NCI-H187 treated with DMSO at 0.1 percent for 48 hours (cell line): ENCODE measurements at places on chromosomes 7 and 10.

DNA sequence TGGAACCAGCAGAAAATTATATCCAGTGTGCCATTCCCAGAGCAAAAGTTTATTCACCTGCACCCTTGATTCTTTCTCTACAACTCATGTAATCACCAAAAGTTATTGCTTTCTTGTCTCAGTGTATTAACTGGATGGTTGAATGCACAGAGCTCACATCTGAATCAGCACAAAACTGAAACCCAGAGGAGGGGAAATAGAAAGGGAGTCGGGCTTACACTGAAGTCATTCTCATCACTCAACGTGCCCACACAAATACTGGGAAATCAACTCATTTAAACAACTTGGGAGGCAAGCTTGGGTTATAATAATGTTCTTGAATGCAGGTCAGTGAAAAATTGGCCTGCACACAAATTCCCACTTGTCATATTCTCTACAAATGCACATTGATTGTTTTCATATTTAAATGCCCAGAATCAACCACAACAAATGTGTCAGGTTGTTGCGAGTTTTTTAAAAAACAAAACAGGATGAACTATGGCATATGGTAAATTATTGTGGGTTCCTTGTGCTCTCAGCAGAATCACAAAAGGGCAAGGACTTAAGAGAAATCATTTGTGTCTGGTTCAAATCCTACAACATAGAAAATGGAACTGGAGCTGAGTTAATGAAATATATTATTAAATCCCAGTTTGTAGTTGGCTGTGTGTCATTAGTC lies 125.9 kb upstream of the NOBOX start:
- DNase-seq, result no peak

GRCh38 chr10:74120911-74121310 lies 29.7 kb downstream of the AP3M1 start:
- no peak for DNase-seq

DNA sequence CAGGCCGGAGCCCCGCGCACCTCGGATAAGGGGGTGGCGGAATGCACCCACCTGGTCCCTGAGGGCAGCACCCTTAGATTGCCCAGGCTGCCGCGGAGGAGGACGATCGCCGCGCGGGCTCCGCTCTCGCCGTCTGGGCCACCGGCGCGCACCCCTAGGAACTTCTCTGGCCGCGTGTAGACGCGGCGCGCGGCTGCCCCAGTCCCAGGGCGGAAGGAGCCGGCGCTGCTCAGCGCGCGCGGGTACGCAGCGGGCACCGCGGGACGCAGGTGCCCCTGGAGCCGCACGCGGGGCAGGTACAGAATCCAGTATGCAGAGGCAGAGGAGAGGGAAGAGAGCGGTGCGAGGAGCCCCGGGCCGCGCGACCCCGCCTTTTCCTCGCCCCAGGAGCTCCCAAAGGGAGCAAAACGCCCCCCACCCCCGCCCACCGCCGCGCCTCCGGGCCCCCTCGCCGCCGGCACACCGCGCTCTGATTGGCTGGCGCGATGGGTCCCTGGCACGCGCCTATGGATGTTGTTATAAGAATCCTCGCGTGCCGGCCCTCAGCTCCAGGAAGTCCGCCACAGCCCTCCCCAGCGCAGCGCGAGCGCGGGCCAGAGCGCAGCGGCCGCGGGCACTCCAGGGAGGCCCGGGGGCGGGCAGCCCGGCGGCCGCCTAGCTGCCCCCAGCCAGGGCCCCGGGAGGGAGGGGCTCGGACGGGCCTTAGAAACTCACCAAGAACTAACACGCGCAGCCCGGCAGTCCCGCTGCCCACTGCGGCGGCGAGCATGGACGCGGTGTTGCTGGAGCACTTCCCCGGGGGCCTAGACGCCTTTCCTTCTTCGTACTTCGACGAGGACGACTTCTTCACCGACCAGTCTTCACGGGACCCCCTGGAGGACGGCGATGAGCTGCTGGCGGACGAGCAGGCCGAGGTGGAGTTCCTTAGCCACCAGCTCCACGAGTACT lies at the start of gene PTF1A:
PTF1A (plus strand) TSS at position 549 of the 948 bp plus-strand sequence; CDS start at position 768, 219 bp downstream.
- DNase-seq, result no peak

DNA sequence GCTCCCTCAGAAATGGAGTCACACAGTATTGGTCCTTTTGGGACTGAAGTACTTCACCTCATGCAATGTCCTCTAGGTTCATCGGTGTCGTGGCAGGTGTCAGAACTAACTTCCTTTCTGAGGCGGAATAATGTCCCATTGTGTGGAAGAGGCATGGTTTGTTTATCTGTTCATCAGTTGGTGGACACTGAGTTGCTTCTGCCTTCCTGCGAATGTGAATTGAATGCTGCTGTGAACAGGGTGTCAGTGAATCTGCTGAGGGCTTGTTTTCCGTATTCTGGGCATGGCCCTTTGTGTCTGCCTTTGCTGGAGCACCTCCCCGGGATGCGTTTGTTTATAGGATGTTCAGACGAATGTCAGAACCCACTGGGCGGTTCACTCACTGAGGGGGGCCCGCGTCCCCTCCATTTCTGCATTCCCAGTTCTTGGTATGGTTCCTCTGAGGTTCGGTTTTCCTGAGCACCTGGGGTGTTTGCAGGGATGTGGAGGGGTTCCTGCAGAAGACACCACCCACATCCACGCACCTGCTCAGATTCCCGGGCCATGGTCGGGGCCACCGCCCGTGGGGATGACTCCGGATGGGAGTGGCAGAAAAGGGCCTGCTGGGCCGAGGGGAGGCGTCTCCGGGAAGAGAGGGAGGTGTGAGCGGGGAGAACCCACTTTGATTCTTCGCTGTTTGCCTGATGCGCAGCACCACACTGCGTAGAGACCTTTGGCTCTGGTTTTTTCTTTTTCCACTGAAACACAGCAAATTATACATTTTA lies 33.1 kb downstream of the CHST12 start:
- DNase-seq, result no peak

GRCh38 chr10:38103756-38104155 lies 9.6 kb downstream of the ZNF37A start:
- DNase-seq, result no peak

DNA sequence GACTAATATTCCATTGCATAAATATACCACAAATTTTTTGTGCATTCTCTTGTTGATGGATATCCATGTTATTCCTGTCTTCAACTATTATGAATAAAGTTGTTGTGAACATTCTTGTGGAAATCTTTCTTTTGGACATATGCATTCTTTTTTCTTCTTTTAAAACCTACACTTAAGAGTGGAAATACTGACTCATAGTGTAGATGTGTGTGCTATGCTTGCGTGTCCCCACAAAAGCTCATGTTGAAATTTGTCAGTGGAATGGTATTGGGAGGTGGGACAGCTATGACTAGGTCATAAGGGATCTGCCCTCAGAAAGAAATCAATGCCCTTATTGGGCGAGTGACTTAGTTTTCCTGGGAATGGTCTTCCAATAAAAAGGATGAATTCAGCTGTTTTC lies 203.6 kb upstream of the PRSS58 start:
- DNase-seq, result no peak

- no peak for DNase-seq
These were observed 4.9 kb upstream of the GRID2IP start for GRCh38 chr7:6556196-6556595.

GRCh38 chr7:19772841-19773760 lies at the start of gene TMEM196:
Gene TMEM196, minus strand, starts transcription at chr7:19773617. Its CDS starts 921 bp downstream, at chr7:19772696.
- no peak for DNase-seq

- DNase-seq, result no peak
These were observed 495.6 kb upstream of the KLF6 start for GRCh38 chr10:4280461-4281189.

DNA sequence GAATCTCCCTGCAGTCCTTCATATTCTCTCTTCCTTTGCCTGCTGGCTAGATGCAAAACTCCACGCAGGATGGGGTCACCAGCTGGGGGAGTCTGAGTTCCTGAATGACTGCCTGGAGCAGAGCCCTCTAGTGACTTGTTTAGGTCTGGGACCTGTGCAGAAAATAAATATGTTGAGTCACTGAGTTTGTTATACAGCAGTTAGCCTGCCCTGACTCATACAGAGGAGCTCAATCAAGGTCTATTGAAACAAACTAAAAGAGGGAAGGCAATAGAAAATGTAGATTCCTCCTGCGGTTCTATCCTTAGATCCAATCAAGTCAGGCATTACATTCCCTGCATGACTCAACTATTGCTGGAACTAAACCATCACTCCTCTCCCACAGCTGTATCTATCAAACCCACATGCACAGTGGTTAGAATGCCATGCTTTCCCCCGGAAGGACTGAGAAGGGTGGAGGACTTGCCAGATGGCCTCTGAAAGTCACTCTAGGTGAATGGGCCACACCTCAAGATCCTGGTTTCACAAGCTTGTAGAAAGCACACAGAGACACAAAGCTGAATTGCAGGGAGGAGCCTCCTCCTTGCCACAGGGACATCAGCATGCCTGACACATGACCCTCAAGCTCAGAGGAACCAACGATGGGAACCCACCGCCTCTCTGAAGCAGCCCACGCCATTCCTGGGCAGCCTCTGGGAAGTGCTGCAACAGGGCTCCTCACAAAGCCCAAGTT lies 73.9 kb downstream of the SH3PXD2A start:
- DNase-seq, result no peak

DNA sequence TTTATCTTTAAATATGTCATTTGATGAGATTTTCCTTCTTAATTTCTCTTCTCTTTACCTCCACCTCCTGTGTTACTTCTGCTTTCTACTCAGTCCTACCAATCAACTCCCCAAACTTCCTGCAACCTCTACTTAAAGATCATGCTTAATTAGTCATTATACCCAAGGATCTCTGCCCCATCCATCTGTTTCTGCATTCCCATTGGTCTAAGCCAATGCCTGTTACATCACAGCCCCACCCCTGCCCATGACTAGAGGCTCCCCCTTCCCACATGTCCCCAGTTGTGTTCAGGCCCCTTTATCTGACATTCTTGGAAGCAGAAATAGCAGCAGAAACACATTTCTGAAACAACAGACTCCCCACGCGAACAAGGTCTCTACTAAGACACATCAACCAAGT lies 319.1 kb upstream of the NFE2L3 start:
- DNase-seq, result no peak

DNA sequence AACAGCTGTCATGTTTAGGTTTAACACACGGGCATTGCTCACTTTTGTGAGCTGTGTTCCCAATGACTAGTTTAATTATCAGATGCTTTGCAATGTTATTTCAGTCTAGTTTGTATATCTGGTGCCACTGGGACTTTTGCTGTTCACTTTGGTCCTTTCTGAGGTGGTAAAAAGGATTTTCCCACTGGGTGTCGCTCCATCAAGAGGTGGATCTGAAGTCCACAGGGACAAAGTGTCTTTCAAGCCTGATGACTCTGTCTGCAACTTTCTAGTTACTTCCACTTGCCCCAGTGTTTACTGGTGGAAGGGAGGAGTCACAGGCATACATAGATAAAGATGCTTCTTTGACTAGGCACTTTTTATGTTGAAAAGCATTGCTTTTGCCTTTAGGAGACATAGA lies 242.2 kb downstream of the HGF start:
- no peak for DNase-seq

DNA sequence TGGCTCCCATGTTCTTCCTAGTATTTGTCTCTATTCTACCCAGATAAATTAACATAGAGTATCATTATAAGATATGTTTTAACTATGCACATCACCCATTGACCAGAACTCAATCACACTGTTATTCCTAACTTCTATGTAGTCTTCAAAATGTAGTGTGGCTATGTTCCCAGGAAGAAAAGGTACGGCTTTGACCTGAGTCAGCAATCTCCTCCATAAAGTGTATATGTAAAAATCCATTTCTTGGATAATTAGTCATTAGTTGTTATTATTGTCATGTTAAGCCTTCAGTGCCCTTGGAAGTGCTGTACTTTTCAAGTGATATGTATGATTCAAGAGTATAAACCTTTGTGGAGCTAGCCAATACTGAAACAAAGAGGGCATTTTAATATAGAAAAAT lies 444.0 kb upstream of the ZWINT start:
- DNase-seq, result no peak

DNA sequence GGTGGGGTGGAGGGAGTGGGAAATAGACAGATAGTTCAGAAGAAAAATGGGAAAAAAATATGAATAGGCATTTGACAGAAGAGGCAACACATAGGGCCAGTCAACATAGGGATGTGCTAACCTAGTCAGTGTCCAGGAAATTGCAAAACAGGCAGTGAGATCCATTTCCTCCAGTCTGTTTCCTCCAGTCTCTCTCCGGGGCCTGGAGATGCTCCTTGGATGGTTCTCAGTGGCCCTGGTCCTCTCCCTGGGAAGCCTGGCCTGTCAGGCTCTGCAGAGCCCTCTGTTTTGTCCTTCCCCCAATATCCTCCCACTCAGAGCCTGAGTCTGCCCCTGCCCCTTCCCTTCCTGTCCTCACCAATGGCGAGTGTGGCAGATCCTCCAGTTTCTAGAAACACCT lies 52.6 kb downstream of the SYPL1 start:
- DNase-seq, result no peak

DNA sequence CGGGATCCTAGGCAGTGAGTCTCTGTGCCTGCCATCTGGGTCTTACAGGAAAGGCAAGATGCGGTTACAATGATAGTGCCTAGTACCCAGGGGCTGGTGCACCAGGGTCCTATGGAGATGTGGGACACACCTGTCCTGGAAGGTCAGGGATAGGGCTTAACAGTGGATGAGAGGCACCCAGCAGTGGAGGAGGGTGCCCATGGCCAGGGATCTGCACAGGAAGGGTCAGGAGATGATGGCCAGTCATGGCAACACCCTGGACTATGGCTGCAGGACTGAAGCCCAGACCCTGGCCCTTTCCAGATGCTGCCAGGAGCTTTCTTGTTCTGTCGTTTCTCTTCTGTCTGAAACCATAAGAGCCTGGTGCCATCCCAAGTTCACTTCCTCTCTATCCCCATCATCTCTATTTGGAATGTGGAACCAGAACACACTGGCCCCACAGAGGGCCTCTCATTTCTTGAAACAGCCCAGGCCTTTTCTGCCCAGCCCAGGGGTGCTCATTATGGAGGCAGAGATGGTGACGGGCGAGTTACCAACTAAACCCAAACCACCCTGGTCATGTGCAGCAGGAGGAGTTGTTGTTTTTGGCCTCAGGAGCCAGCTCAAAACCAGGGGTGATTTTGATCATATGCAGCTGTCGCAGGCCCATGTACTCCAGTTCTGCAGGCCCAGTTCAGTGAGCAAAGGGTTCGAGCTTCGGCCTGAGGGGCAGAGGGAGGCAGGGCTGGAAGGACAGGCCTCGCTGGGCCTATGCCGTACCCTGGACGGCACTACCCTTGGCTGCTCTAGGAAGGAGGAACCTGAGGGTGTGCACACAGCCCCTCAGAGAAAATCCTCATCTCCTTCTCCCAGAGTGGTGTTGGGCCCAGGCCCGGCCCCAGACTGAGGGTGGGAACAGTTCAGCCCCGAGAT lies 52.6 kb upstream of the GDF10 start:
- DNase-seq, result no peak

GRCh38 chr10:8051109-8051821 lies 3.2 kb upstream of the GATA3 start:
- no peak for DNase-seq

DNA sequence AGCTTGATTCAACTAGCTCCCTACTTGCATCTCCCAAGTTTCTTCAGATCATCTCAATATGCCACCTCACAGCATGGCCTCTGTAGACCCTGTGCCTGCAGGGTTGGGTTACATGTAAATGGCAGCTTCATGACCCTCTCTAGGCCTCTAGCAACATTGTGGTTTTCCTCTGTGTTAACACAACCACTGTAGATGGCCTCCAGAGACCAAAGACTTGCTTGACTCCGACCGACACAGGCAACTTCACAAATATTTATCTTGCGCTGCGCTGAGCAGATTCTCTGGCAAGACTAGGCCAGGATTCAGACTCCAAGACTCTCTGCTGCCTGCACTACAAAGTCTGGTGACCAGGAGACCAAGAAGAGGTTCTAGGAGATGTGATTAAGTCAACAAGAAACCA lies 75.9 kb downstream of the CNOT4 start:
- no peak for DNase-seq

GRCh38 chr10:122310311-122311050 lies 39.4 kb downstream of the BTBD16 start:
- no peak for DNase-seq
